ENCODE measurements at places on chromosomes 16 and 17.

GRCh38 chr17:75777296-75777922 is 7.2 kb upstream of the UNK start:
- DNase-seq: peak; percentile 10

- no peak for DNase-seq
These were observed 34.7 kb upstream of the AKAP1 start for GRCh38 chr17:57050306-57050705.

GRCh38 chr16:2985893-2986355 is 5.7 kb upstream of the PKMYT1 start:
- no peak for DNase-seq

GRCh38 chr17:3935140-3935542 is 18.9 kb upstream of the P2RX1 start:
- DNase-seq: peak; percentile 82

DNA sequence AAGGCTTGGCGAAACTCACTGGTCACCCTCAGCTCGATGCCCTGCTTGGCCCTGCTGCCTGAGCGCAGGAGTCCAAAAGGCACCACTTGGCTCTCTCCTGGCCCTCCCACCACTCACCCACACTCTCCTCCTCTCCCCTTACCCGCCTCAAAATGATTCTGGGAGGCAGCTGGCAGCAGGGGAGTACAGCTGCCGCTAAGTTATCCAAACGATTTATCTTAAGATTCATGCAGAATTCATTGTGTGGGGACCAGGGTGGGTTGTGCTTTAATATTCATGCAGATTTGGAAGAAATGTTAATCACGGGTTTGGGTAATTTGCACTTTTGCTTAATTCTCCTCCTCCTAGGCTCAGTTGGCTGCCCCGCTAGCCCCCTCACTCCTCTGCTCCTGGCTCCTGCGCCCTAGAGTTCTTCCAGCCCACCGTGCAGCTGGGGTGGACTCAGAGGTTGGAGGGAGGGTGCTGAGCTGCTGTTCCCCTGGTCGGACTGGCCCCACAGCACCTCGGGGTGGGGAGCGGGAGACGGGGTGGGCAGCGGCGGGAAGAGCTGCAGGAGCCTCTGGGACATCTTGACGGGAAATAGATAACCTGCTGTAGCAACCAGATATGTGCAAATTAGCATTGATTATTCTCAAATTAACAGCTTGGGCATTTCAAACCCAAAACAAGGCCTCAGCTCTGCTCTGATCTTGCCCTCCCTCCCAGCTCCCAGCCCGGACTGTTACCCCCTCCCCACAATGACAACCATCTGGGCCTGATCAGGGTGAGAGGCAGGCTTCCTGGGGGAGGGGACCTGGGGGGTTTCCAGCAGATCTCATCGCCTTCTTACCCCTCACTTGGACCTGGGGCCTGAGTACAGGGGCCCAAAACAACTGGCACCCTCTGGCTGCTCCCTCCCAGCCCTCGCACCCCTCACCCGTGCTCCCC is 122.6 kb upstream of the RPL38 start:
- DNase-seq: no peak

- no peak for DNase-seq
These were observed 28.8 kb upstream of the NXPH3 start for GRCh38 chr17:49546546-49547535.

DNA sequence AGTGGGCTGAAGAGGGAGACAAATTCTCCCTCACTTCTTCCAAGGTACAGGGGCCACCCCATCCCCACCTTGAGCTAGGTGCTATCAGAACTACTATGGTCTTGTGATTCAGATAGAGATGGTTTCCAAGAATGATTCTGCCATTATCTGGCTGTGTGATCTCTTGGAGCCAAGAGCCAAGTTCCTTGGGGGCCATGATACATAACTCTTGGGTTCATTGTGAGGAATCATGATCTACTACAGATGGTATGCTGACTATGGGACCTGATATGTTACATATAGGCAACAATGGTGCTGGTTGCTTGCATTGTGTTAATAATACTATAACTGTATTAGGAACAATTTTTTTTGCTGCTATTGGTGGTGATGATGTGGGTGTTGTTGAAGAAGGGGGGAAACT is 45.7 kb downstream of the DYNLRB2 start:
- no peak for DNase-seq

DNA sequence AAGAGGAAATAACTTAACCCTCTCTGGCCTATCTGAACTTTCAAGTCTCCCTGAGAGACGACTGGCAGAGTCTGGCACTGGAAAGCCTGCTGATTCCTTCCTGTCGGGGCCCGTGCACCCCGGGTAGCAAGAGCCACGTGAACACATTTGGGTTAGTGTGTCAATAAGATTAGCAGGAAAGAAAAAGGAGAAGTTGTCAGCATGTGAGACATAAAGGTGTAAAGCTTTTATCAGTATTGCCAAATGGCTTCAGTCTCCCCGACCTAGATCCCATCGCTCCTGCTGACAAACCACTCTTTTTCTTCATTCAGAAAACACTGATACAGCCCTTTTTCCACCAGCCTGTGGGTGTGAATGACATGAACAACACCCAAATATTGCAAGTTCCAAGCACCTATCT is 74.4 kb downstream of the CCT6B start:
- DNase-seq: no peak

GRCh38 chr17:82215095-82215971 is 2.7 kb upstream of the CCDC57 start:
- no peak for DNase-seq

DNA sequence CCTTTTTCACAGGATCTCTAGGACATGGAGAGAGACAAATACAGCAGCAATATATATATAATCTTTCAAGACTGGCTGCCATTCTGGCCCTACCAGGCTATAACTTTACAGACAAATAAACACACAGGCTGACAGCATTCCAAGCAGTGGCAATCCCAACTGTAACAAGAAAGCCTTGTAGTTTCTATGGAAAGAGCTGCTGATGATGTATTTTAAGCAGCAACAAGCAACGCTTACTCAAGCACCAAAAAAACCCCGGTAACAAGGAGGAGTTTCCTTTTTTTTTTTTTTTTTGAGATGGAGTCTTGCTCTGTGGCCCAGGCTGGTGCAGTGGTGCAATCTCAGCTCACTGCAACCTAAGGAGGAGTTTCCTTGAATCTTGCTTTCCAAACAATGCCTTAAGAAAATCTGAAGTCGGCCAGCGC is 23.2 kb downstream of the LSM12 start:
- DNase-seq: no peak

DNA sequence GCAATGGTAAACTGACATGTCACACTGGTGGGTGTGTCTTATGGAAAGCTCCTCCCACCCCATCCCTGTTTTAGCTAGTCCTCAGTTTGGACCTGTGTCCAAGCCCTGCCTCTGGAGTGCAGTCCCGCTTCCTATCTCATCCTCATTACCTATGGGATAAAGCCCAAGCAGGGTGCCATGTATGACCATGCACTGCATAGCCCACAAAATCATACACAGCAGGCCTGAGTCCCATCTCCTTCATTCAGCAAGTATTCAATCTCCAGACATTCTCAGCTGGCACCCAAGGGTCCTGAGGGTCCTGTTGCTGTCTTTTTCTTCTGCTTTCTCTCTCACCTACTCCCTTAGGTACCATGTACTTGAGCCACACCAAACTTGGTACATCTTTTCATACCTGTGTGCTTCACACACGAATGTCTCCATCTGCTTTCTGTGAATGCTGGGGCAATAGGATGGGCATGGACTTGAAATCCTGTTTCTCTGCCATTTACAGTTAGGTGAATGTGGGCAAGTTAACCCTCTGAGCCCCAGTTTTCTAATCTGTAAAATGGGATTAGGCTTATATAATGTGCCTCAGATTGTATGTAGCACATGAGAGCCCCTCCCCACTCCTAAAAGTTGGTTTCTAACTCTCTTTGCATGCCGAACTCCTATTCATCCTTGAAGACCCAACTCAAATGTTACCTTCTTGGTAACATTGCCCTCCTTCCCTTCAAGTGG is 28.5 kb downstream of the TNS4 start:
- DNase-seq: no peak

GRCh38 chr16:24309258-24310142 is 53.4 kb downstream of the CACNG3 start:
- no peak for DNase-seq

- peak; percentile 31 for DNase-seq
These were observed 162.4 kb upstream of the FAM20A start for GRCh38 chr17:68763562-68763961.

GRCh38 chr17:77281904-77282367 is 141.2 kb downstream of the SEC14L1 start:
- DNase-seq: no peak

Measured in large intestine (tissue), 12 donors.